ENCODE measurements at places on chromosomes 2 and 18.
A peak's percentile ranks its signal among the peaks of the same experiment; 100 is the strongest.

DNA sequence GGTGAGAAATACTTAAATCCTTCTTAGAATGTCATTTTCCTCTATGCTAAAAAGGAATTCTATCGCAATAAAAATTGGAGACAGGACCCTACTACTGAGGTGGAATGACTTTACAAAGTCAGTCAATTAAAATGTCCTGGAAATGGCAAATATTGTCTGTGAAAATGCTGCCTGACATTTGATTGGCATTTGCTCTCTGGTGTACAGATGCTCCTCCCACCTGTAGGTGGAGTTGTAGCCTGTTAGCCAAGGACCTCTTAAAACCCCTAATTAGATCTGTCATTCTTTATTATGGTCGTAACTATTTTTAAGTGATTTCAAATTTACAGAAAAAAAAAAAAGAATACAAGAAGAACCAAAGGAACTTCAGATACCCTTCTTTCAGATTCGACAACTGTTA lies 393.1 kb upstream of the KLHL29 start:
- DNase-seq, result no peak

DNA sequence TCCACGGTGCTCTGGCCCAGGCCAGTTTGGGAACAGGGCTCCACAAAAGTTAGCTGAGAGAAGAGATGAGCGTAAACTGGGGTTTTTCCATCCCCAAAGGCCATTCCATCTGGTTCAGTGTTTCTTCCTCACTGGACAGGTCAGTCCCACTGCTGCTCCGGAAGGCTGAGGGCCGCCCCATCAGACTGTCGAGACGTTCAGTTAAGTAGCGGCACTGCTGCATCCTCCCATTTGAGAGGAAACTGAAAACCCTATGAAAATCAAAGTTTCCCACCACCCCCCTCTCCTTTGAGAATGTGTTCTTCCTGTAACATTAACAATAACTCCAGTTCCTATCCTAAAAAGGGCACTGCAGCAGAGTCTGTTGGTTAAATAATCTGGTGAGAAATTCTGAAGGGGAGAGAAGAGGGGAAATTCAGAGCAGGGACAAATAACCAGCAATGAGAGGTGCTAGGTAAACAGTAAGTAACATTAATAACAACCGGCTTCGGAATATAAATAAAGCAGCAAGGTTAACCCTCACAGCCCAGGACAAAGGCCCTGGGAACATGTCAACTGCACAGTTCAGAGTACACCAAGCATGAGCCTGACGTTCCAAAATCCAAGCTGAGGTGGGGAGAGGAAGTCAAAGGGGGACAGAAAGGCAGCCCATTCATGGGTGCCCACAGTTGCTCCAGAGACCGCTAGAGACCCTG lies 55.4 kb downstream of the UXS1 start:
- peak; percentile 33 for DNase-seq

DNA sequence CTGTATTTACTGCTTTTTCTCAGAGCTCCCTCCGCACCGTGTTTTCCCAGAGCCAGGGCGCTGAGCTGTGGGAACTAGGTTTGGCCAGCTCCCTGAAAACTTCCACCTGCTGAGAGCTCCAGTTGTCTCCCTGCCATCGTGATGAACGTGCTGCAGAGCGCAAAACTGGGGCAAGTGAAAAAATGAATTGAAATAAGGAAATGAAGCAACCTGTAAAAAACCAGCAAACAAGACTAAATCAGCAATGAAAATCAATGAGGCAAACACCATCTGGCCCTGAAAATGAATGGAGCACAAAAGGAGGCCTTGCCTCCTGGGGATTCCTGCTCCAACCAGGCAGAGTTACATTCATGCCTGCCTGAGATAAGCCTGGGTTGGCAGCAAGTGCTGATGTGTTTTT lies 129.9 kb downstream of the MARCHF4 start:
- no peak for DNase-seq

- no peak for DNase-seq
Observed at GRCh38 chr2:237222178-237222577, 136.5 kb downstream of the COPS8 start.

- no peak for DNase-seq
Observed at GRCh38 chr2:132470746-132471145, 54.1 kb downstream of the GPR39 start.

- DNase-seq, result no peak
Observed at GRCh38 chr18:51017140-51017879, 12.7 kb upstream of the SMAD4 start.

GRCh38 chr2:108316461-108317258 lies 28.0 kb downstream of the SULT1C2 start:
- DNase-seq, result no peak

DNA sequence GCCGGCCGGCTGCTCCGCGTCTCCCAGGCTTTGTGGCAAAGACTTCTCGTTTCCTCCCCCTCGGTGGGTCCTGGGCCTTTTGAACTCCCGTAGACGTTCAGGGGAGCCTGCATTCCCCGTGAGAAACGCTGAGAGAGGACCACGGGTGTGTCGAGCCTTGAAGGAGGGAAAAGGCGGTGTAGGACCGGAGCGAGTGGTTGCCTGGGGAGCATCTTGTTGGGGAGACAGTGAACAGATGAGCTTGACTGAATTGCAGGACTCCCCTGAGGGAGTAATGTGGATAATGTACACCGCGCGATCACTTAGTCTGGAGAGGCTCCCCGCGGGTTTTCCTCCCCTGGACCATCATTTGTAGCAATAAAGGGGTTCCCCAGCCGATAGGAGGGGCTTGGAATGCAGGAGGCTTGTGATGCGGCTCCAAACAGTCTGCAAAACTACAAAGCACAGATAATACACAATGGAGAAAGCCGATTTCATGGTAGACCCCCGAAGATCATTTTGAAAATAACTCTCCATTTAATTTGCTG lies 769 bp downstream of the ALMS1 start:
- no peak for DNase-seq

- no peak for DNase-seq
Observed at GRCh38 chr2:75211266-75211770, 12.0 kb upstream of the TACR1 start.

DNA sequence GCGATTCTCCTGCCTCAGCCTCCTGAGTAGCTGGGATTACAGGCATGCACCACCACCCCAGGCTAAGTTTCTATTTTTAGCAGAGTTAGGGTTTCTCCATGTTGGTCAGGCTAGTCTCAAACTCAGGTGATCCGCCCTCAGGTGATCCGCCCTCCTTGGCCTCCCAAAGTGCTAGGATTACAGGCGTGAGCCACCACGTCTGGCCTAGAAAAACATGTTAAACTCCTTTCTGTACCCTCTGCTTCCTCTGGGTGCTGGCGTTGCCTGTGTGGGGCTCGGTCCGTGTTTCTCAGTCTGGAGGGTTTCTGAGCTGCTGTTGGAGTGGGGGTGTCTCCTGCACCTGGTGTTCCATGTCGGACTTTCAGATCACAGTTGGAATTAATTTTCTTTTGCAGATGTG lies 17.9 kb downstream of the LDLRAD4 start:
- DNase-seq, result peak; percentile 3

DNA sequence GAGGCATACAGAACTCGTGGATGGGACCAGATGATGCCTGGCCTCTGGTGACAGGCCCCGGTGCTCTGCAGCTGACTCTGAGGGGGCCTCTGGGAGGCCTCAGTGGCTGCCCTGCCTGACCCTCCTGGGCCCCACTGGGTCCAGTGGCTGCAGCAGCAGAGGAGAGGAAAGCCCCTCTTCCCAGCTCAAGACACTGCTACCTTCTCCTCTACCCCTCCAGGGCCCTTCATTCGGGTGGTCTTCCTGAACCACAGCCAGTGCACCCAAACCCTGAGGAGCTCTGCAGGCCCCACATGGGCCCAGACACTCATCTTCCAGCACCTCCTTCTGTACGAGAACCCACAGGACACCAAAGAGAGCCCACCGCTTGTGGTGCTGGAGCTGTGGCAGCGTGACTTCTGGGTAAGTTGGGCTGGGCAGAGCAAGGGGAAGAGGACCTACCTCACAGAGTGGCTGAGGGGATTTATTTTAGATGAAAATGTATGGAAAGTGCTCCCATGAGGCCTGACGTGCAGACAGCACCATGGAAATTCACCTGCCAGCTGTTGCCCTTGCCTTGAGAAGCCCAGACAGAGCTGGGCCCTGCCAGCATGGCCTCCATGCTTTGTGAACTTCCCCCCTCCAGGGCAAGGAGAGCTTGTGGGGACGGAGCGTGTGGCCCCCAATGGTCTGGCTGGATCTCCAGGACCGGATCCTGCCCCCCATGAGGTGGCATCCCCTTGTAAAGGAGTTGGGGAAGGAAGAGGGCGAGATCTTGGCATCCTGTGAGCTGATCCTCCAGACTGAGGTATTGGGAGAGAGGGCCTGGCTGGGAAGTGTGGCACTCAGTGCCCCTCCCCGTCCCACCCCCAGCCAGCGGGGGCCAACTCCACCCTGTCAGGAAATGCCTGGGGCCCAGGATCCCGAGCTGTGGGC lies 46.3 kb downstream of the LMAN2L start:
- DNase-seq, result no peak

- DNase-seq, result peak; percentile 1
Observed at GRCh38 chr2:71715241-71715750, 261.9 kb downstream of the DYSF start.

DNA sequence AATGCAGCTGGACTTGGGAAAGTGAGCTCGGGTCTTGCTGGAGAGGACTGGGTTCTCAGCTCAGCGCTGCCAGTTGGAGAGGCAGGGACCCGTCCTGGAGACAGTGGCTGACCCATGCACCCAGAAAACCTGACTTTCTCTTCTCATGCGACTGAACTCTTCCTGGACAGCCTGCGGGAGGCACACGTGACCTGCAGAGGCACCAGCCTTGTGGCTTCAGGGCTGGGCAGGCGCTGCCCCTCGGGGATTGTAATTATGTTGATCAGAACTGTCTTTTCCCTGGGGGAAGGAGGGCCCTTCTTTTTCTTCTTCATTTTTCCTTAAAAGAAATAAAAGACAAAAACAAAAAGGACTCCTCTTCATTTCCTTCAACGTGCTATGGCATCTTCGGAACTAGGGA lies 198.1 kb downstream of the VAPA start:
- no peak for DNase-seq

DNA sequence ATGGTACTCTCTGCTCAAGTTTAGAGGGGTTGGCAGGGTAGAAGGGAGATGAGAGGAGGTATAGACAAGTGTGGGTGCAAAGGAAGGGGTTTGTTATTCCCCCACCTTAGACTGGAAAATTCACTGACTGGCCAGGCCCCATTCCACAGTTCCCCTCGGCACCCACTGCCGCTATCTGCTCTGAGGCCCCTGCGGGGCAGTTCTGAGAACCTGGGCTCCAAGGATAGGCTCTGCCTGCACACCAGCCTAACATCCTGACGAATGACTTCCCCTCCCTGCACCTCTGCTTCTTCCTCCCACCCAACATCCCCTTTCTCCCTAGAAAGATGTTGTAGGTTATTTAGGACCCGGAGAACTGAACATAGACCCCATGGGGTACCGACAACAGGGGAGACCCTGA lies 303.9 kb upstream of the HDAC4 start:
- DNase-seq, result no peak

DNA sequence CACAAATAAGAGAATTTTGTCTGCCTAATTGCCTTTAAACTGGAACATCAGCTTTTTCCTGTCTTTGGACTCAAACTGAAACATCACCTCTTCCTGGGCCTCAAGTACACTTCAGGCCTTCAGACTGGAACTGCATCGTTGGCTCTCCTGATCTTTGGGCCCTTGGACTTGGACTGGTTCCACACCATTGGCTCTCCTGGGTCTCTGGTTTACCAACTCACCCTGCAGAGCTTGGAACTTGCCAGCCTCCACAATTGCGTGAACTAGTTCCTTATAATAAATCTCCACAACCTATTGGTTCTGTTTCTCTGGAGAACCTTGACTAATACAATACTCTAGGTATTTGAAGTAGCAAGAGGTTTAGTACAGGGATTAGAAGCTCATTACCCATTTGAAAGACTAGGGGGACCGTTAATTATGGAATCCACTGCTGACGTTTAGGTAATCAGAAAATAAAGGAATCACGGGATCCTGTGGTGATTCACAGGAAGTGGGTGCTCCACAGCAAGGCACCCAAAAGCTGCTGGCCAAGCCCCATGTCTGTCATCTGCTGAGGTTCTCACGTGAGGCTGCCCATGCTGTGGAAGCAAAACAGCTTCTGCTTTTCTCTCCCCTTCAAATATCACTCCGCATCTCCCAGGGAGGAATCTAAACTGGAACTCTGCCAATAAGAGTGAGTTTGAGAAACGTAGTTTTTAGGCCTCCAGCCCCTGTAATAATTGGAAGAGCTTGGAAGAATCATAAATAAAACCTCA lies 20.0 kb upstream of the SGPP2 start:
- no peak for DNase-seq

- no peak for DNase-seq
Observed at GRCh38 chr2:25305775-25306174, 36.0 kb downstream of the DNMT3A start.

DNA sequence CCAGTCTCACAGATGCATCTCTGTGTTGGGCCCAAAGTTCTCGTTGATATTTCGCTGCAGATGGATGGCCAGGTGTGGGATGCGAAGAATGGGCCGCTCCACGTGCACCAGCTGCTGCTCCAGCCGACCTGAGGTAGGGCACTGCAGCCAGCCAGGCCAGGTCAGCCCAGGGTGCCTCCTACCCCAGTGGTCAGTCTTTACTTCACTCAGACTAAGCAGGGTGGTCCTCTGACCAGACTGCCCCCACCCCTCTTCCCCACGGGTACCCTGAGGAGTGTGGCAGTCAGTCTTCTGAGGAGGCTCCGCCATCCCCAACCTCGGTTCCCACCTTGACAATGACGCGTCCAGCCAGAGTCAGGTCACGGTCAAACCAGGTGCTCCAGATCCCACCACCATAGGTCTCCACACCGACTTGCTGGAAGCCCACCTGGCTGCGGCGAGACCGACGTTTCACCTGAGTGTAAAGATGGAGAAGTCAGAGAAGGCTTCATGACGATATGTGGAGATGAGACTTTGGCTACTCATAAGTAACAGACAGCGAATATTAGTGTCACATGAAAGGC lies 1.7 kb downstream of the DNPEP start:
- no peak for DNase-seq

DNA sequence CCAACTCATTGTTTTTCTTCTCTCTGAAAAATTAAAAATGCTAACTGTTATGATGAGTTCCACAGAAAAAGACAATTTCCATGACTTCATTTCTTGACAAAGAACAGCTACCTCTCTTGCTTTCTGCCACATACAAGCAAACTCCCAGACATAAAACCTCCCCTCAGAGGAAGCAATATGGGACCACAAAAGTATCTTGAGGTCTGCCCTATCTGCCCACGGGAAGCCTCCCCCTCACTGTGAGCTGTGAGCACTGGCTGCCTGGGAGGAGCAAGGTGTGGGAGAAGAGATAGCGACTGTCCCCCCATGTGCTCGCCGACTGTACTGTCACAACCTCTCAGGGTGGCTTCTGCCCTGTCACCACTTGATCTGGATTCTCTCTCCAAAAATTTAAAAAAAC lies 69.7 kb upstream of the NRP2 start:
- DNase-seq, result peak; percentile 75

- DNase-seq, result no peak
Observed at GRCh38 chr2:224892574-224893204, 149.6 kb downstream of the DOCK10 start.

- DNase-seq, result no peak
Observed at GRCh38 chr2:85481818-85482777, 56.9 kb upstream of the MAT2A start.

Data from activated CD4-positive, alpha-beta memory T cell treated with anti-CD3 and anti-CD28 coated beads for 36 hours (primary cell).